Left renal cortex interstitium (tissue), 4 donors: ENCODE measurements at places on chromosomes 5 and 9. TPM values are rescaled to one million over a fixed set of nuclear protein-coding genes. Genes with fewer than 3 reads are reported as not detected.

GRIN3A gene
- 2.2 TPM for polyA plus RNA-seq

FSTL4 gene
- polyA plus RNA-seq: 0.78 TPM

GRCh38 chr5:136374003-136374402 lies 8.7 kb upstream of the TRPC7 start:
- DNase-seq: no peak

C9orf153 gene
- 0.21 TPM for polyA plus RNA-seq

DNA sequence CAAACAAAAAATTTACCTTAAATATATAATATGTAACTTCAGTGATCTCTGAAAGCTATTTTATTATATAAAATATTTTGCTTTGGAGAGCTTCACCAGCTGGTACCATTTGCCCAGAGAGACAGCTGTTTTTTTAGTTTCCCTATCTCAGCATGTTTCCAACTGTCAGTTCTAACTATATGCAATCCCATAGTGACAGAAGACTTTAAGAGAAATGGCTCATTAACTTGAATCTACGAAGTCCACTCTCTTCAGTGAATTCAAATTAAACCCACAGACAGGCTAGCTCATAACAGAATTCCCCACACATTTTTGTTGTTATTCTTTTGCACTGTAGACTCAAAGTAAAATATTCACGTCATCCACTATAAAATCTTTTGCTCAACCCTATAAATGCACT lies 251.8 kb upstream of the POU5F2 start:
- no peak for DNase-seq

GRCh38 chr5:76838481-76839261 lies 11.1 kb upstream of the S100Z start:
- no peak for DNase-seq

GLDC gene
- 18.2 TPM for polyA plus RNA-seq

DNA sequence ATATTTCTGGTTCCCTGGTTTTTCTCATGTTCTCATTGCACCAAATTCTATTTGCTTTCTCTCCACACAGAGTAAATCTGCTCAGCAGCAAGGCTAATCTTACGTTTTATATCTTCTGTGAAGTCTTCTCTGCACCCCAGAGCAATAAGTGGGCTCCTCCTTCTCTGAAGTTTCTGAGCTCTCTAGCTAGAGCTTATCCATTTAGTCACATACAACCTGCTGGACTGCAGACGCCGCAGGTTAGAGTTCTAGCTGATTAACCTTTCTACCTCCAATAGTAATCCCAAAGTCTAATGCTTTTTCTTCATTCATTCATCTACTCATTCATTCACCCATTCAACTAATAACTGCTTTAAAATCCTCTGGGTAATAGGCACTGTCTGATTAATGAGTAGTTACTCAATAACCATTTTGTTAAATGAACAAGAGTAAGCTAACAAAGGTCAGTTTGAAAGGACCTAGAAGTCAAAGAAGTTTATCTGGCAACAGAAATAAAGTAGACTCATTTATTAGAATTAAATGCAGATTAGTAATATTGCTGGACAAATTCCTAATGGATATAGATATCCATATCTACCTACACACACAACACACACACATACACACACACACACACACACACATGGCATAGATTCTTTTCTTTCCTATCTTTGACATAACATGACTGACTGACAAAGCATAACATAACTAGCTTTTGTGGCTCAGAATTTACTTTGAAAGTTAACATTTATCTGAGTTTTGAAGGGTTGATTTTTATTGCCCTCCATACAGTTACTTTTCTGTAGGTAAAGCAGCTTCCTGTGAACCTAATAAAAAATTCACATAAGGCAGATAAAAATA lies 984.6 kb upstream of the SEMA6A start:
- DNase-seq: no peak

PCDHGB7 gene
- 14.0 TPM for polyA plus RNA-seq

DNA sequence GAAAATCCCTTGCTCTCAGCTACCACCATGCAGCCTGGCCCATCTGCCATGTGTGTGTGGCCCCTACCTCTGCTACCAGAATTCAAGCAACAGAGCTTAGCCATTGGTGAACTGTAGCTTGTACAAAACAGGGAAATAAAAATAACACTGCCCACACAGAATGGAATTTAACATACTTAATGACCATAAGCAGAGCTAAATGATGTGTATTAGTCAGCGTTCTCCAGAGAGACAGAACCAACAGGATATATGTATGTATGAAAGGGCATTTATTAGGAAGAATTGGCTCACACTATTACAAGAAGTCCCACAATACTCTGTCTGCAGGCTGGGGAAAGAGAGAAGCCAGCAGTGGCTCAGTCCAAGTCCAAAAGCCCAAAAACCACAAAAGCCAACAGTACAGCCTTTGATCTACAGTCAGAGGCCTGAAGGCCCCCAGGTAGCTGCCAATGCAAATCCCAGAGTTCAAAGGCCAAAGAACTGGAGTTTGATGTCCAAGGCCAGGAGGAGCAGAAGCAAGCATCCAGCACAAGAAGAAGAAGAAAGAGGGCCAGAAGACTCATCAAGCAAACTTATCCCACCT lies 318.8 kb downstream of the DNAH5 start:
- no peak for DNase-seq

DNA sequence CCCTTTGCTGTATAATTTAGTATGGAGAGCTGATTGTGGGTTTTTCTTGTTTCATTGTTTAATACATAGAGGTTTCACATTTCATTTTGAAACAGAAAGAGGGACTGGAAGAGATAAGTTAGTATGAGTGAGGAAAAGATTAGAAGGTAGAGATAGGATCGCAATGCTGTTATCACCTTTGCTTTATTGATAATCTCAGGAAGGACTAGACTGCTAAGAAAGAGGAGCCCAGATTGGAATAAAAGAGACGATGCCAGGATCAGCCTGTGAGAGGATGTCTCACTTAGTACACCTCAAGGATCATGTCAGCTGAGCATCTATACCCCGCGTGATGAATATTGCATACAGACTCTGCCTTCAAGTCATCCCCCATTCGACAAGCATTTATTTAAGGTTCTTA lies 178.0 kb upstream of the DMAC1 start:
- DNase-seq: no peak

GRCh38 chr5:140318792-140319191 lies 15.9 kb upstream of the PFDN1 start:
- no peak for DNase-seq

DNA sequence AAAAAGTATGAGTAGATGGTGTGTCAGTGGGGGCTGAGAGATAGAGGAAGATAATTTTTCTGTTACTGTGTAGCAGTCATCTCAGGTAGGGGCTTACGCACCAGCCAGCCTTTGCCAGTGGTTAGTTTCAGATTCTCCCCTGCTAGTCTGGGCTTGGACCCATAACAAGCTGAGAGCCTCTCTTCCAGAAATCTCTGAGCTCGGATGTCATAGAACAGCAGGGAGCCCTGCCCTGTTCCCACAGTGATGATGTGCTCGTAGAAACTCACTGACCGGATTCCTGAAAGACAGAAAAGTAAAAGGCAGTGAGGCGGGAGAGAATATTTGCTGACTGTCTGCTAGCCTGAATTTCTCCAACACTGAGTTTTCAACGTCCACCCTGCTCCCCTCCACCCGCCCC lies 37.2 kb downstream of the DCAF12 start:
- DNase-seq: no peak

DNA sequence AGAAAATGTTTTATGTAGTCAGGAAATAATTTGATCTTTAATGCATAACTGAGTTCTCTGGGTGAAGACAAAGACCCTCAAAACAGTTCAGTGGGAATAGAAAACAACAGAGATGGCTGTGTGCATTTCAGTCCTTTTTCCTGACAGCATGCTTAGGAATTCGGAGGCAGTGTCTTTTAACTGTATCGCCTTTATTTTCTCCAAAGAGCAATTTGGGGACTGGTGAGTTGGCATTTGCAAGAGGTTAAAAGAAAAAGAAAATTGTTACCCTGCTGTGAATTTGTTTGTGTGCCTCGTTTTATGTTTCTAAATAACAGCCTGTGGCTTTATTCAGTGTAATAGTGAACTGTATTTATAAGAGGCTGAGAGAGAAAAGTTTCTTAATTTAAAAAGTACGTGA lies 227.8 kb upstream of the DMAC1 start:
- DNase-seq: no peak

GRCh38 chr9:95876138-95876444 lies 600 bp downstream of the ERCC6L2 start:
- no peak for DNase-seq

GRCh38 chr9:13118313-13118712 lies 161.2 kb downstream of the MPDZ start:
- no peak for DNase-seq

DNA sequence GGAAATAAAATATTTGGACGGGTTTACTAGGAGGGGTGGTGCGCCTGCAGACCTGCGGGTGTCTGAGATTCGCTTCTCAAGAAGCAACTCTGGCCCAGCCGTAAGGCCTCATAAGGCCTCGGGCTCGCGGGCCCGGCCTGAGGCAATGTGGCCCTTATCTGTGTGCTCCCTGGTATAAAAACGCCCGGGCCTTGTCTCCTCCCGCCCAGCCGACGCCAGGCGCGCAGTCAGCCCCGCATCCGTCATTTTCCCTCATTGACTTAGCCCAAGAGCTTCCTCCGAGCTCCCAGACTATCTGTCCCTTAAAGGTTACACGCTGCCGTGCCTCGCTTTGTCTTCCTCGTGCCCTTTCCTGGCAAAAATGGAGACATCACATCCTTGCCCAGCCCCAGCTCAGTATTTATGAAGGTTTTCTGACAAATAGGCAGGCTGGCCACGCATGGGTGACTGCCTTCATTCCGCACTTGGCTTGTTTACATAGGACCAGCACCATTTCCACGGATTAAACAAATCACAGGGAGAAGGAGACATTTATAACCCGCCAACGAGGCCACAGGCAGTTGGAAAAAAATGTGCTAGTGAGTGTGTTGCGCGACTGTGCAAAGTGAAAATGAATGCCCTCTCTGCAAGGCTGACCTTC lies 74.5 kb upstream of the TBCA start:
- no peak for DNase-seq

DNA sequence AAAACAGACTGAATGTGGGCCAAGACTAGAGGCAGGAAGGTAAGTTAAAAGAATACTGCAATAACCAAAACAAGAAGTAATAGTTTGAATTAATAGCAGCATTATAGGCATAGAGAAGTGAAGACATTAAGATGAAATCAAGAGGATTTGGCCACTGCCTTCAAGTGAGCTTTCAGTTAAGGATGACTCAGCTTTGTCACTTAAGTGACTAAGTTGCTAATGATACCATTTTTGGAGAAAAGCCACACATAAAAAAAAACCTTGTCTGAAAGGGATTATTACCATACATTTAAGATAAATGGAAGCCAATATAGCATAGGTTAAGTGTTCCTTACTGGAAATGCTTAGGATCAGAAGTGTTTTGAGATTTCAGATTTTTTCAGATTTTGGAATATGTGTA lies 57.0 kb downstream of the ECPAS start:
- DNase-seq: no peak

BSPRY gene
- 11.1 TPM for polyA plus RNA-seq

DNA sequence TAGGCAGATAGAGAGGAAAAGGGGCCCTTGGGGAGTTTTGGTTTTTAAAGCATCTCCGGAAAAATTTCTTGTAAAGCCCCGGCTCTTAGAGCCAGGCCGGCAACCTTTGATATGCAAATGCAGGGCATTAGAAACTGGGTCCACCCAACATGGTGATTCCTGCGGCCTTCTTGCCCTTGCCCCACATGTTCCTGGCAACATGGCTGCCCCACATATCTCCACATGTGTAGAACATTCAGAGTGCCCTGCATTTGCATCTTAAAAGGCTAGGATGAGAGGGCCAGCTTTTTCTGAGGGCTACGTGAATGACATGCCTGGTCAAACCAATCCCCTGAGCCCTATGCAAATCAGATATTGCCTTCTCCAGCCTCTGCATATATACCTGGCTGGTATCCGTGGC lies 5.0 kb upstream of the SNAPC3 start:
- DNase-seq: no peak

DNA sequence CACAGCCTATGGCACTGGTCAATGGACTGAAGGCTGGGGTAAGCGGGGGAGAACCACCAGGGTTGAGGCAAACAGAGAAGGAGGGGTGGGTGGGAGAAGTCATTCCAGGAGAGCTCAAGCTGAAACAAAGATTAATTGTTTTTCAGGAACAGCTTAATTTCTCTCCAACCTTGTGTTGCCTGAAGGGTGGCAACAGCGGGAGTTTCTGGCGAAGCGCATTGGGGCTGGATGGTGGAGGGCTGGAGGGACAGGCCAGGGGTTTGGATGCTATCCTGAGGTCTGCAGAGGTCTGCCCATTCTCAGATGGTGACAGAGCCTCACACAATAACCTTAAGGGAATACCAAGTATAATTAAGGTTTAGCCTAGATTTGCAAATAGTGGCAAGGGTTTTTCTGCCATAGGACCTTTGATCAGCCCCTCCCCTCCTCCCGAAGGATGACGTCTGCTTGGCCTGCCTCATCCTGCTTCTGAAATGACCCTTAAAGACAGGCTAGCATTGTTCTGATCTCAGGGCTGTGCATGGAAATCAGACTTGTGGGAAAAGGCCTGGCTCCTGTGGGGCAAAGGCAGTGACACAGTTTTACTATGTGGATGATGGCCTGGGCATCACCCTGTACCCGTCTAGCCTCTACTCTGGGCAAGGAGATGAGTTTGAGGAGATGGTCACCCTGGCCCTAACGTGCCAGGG lies 32.7 kb downstream of the PSD2 start:
- DNase-seq: no peak

- no peak for DNase-seq
These were observed 82.4 kb upstream of the IFNK start for GRCh38 chr9:27441741-27442070.

CARD9 gene
- polyA plus RNA-seq: 3.0 TPM

DNA sequence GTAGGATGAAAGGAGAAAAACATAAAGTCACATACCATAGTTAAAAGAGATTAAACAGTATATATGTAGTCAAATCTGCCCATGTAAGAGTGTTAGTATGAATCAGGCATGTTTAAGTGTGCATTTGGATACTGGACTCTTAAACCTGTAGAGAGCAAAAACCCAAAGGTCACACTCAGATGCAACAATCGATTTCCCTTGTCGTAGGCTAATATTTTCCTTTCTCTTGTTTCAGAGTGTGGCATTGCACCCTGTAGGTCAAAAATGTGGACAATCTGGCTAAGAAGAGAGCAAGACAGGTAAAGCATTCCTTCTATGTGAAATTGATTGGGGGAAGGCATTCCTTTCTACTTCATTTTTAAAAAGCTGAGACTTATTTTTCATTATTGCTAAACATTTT lies 8.9 kb downstream of the JAKMIP2 start:
- no peak for DNase-seq

C5orf52 gene
- polyA plus RNA-seq: not detected

- no peak for DNase-seq
These were observed 101.9 kb upstream of the EFNA5 start for GRCh38 chr5:107772418-107773310.
